ENCODE measurements at places on chromosomes 5 and 9.

DNA sequence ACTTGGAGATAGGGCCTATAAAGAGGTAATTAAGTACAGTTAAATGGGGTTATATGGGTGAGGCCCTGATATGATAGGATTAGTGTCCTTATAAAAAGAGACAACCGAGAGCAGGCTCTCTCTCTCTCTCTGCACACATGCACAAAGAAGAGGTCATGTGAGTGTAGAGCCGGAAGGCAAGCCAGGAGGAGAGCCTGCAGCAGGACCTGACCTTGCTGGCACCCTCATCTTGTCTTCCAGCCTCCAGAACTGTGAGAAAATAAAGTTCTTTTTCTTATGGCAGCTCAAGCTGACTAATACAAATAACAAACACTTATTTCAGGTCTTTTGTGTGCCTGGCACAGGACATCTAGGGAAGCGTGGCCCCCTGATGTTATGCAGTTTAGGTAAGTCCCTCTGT is 62.1 kb downstream of the ARHGAP26 start:
- no peak for DNase-seq

GRCh38 chr9:137664676-137665075 is 45.9 kb downstream of the EHMT1 start:
- DNase-seq, result no peak

DNA sequence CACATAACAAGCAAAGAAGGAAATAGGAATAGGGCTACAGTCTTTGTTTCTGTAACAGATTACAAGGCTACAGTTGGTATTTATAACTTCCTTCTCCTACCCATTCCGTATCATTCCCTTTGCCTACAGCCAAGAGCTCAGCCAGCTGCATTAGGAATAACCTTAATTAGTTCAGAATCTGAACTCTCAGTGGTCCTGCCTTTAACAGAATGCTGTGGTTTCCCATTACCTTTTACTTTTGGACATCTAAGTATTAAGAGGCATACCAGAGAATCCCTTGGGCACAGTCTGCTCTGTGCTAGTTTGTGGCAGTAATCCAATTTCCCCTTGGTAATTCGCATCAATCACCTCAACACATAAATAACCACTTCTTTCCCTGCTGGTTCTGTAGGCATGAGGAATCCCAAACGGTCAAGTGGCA is 44.2 kb downstream of the PKD2L2 start:
- no peak for DNase-seq

DNA sequence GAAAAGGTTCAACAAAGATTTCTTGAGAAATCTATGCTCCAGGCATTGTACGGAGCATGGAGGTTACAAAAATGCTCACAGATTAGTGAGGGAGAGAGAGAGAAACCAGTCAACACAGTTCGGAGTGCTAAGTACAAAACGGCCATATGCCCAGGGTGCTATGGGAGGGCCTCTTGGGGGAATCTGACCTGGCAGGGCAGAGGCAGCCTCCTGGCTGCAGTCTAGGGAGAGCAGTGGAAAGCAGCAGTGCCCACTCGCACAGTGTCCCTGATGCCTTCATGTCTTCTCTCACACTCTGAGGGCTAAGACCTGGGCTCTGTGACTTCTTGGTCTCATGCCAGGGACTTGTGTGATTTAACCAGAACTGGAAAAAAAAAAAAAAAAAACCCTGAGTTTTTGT is 29.8 kb upstream of the SMC5 start:
- DNase-seq, result no peak

- DNase-seq, result no peak
Measured at GRCh38 chr5:179923436-179923835, 15.7 kb upstream of the TBC1D9B start.

DNA sequence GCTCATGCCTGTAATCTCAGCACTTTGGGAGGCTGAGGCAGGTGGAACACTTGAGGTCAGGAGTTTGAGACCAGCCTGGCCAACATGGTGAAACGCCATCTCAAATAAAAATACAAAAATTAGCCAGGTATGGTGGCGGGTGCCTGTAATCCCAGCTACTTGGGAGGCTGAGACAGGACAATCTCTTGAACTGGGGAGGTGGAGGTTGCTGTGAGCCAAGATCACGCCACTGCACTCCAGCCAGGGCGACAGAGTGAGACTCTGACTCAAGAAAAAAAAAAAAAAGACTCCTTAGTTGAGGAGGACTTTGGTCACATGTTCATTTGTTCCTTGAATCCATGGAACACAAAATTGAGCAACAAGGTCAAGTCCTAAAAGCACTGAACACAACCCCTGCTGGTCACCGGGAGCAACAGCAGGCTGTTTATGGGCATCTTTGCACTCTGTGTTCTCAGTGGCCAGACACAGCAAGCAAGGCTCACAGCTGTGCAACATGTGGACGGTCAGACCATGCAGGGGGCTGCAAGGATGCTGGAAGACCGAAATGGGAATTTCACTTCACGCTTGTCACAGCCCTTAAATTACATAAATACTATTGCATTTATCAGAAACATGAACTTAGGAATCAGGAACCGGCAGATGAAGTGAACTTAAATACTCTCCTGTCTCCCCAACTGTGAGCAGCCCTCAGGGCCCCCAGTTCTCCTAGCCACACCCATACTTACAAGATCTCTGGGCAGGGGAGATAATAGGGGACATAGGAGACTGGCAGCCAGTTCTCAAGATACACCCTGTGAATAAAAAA is 2.8 kb downstream of the GBGT1 start:
- no peak for DNase-seq

DNA sequence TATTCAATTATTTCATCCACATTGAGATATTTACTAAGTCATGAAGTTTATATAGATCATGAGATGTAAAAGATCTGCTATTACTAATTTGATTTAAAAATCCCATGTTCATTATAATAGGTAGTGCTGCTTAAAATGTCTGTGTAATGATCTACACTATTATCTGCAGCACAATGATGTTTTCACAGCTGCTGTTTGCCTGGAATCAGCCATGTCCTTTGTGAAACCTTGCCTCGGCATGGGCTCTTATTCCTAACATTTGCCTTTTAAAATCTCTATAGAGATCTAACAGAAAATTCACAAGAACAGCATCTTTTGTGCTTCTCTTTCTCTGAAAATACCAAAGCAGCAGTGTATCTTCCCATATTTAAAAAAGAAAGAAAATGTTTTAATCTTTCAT is 444.6 kb downstream of the PTPRD start:
- DNase-seq, result no peak

DNA sequence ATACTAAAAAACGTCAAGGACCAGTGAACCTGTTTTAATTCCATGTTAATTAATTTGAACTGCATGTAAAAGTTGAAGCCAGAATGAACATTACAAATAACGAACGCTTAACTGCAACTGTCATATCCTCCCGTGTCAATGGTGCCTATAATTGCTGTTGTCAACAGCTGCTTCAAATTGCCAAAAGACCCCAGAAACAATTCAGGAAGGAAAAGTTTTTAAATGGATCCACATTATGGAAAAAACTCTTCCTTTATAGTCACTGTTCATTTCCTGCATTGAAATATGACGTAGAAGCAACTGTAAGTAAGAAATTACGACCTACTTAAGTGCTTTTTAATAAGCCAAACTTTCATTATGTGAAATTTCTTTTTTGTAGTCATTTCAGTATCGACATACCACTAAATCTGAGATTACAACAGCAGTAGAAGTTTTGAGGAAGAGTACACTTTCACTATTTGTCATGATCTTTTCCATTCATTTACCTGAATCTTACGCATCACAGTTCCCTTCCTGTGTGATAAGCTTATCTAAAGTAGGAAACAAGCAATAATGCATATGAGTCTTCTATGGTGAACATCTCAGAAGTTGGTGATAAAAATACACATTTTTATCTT is 37.8 kb downstream of the MEF2C start:
- no peak for DNase-seq

- no peak for DNase-seq
Measured at GRCh38 chr5:115894342-115894741, 52.6 kb downstream of the AP3S1 start.

- no peak for DNase-seq
Measured at GRCh38 chr5:176781054-176781375, 29.3 kb upstream of the UNC5A start.

- DNase-seq, result no peak
Measured at GRCh38 chr5:39760385-39761198, 335.8 kb upstream of the DAB2 start.

GRCh38 chr5:7391814-7392692 is 3.9 kb upstream of the ADCY2 start:
- no peak for DNase-seq

- DNase-seq, result no peak
Measured at GRCh38 chr5:112533362-112533761, 114.3 kb upstream of the EPB41L4A start.

GRCh38 chr5:159331093-159331973 is 1.0 kb upstream of the IL12B start:
- DNase-seq, result no peak

DNA sequence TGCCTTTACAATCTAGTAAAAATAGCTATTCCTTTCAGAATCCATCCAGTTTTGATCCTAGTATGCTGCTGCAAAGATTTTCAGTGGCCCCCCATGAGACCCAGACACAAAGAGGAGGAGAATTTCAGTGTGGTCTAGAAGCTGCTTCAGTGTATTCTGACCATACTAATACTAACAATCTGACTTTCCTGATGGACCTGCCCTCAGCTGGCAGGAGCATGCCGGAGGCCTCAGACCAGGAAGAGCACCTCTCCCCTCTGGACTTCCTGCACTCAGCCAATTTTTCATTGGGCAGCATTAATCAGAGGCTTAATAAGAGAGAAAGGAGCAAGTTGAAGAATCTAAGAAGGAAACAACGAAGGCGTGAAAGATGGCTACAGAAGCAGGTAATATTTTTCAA is 48.5 kb downstream of the RNF180 start:
- no peak for DNase-seq

GRCh38 chr5:115472271-115473025 is 72.1 kb downstream of the FEM1C start:
- DNase-seq, result no peak

- DNase-seq, result no peak
Measured at GRCh38 chr5:143896966-143897365, 85.0 kb downstream of the HMHB1 start.

GRCh38 chr5:154196955-154197652 is 6.6 kb downstream of the GALNT10 start:
- no peak for DNase-seq

DNA sequence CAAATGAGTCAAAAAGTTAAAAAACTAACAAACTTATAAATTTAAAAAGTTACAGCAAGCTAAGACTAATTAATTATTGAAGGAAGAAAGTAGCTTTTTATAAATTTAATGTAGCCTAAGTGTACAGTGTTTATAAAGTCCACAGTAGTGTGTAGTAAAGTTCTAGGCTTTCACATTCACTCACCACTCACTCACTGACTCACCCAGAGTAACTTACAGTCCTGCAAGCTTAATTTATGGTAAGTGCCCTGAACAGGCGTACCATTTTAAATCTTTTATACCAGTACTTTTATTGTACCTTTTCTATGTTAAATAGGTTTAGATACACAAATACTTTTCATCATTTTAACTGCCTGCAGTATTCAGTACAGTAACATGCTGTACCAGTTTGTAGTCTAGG is 80.0 kb upstream of the C9orf72 start:
- DNase-seq, result no peak

- DNase-seq, result no peak
Measured at GRCh38 chr9:35060548-35061207, 11.7 kb downstream of the VCP start.

GRCh38 chr9:14627513-14627912 is 65.7 kb downstream of the ZDHHC21 start:
- DNase-seq, result no peak

DNA sequence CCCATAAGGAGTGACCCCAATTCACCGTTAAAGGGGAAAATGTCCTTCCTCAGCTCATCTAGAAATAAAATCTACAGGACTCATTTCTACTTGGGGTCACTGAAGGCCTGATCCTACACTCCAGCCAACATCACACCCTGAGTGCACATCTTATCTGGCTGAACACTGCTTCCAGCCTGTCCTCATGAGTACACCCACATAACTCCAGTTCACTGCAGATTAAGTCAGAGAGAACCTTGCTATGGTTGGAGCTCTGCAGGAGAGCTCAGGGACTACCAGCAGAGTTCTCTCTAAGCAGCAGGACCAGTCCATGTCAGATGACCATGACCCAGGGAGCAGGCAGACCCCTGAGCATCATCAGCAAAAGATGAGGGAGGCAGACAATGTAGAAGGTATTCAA is 126.9 kb upstream of the MAP3K1 start:
- no peak for DNase-seq

GRCh38 chr9:33161011-33161588 is 6.0 kb downstream of the B4GALT1 start:
- no peak for DNase-seq
